Activated CD4-positive, alpha-beta T cell treated with anti-CD3 and anti-CD28 coated beads for 36 hours (primary cell): ENCODE measurements at places on chromosomes 4 and X.

GRCh38 chr4:90544532-90545045, 417.4 kb downstream of the CCSER1 start:
- no peak for DNase-seq

DNA sequence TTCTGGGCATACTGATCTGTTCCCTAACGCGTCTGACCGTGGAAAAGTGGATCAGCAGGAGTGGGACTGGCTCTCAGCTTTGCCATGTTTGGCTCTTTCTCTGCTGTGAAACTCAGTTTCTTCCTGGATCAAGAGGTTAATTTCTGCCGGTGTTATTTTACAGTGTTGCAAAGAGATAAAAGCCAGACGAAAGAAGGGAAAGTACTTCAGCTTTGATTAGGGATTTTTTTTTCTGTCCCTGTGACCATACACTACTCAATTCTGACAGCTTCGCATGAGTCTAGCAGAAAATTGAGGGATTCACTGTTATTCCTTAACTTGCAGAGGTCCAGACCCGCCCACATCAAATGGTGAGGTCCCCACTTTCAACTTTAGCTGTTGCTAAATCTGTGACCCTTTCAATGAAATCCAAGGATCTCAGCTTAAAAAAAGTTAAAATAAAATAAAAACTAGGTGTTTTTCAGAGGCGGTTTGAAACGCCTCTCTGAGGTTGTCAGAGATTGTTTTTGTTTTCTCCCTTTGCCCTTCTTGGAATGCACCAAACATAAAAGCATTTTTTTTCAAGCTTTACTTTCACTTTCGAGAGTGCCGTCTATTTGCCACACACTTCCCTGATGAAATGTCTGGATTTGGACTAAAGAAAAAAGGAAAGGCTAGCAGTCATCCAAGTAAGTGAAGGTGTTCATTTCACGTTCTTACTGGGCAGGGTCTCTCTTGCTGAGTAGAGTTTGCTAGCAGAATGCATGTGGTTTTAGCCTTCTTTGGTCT, at the start of gene TLR3:
TLR3 (plus strand) TSS at position 576 of the 768 bp plus-strand sequence. CDS start 7,464 bp downstream, outside the sequence.
- DNase-seq = no peak

DNA sequence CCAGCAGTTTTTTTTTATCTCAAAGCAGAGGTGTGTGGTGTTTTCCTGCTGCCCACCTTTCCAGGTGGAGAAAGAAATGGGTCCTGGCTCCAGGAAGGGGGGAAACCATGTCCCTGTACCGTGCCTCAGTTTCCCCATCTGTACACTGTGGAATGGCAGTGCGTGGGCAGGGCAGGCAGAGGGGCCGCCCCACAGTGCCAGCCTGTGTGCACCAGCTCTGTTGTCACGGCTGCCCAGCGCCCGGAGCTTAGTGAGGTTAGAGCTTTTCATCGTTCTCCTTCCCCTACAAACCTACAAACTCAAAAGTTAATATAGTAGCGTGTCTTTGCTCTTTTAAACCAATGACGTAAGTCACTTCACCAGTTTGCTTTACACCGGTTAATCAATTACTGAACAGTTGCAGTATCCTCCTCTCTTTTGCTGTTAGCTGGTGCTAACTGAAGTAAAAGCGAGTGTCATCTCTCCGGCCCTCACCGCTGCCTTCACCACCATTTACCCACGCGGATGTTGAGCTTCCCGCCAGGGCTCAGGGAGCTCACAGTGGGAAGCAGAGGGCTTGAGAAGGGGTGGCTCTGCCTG, 114.8 kb upstream of the ADRA2C start:
- no peak for DNase-seq

- DNase-seq = no peak
These were observed 5.6 kb downstream of the NYX start for GRCh38 chrX:41452565-41453356.

DNA sequence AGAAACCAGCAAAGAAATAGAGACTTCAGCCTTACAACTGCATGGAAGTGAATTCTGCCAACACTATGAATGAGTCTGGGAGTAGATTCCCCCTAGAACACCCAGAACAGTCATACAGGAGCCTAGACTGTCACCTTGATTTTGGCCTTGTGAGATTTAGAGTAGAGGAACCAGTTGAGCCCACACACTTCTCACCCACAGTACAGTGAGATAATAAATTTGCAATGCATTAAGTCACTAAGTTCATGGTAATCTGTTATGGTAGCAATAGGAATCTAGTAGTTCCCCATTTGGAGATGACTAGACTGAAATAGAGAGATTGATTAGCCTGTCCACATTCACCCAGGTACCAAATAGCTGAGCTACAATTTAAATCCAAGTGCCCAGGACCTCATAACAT, 59.0 kb downstream of the FAM13A start:
- no peak for DNase-seq

DNA sequence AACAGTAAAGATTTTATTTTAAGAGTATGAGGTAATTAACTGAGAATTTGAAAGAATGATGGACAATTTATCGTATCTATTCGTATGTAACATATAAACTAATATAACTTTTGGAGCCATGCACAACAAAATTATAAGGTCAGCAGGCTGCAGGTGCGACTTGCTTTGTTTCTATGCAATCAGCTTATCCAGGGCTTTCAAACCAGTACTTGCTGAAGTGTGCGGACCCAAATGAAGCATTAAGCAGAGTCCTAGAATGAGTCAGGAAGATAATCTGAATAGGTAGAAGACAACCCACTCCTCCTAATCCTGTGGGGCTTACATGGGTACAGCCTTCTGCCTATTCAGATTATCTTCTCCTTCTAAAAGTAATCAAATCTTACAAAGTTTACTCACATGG, 2.1 kb downstream of the NSD2 start:
- no peak for DNase-seq

GRCh38 chr4:102642631-102643298, 118.0 kb downstream of the MANBA start:
- DNase-seq = no peak

DNA sequence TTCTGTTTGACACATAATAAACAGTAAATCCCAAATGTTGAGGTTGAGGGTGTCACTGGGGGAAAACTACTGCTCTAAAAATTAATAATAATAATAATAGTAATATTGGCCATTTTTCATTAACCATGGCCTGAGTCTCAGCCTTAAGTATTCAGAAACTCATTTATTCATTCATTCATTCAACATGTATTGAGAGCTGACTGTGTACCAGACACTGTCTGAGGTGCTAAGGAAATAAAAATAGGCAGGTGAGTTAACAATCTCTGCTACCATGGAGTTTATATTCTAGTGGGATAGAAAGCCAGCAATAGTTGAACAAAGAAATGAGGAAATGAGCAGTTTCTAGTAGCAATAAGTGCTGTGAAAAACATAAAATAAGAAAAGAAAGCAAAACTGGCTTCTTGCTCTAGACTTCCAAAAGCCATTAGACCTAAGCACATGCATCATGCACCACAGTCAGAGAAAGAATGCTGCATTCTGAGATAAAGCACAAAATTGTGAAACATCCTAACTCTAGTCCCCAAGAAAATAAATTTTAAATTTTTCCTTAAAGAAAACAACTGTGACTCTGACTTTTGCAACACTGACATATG, 278.7 kb downstream of the RCHY1 start:
- no peak for DNase-seq

DNA sequence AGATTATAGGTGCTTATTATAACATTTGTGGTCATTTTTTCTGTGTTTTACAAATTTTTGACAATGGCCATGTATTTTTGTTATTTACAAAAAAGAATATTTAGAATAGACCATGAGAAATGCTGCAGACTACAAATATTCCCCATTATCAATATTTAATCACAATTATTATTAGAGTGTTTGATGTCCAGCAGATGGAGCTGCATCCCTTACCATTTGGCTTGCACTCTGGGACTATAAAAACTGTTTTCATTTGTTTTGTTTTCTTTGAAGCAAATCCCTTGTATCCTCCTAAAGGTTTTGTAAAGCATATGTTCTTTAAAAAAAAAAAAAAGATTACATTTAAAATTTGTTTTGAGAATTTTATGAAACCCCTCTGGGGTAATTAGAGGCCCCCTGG, 85.6 kb upstream of the CXorf66 start:
- DNase-seq = no peak

GRCh38 chrX:19720236-19720635, 167.2 kb downstream of the SH3KBP1 start:
- no peak for DNase-seq

GRCh38 chr4:141410839-141411238, 190.1 kb downstream of the ZNF330 start:
- DNase-seq = no peak

DNA sequence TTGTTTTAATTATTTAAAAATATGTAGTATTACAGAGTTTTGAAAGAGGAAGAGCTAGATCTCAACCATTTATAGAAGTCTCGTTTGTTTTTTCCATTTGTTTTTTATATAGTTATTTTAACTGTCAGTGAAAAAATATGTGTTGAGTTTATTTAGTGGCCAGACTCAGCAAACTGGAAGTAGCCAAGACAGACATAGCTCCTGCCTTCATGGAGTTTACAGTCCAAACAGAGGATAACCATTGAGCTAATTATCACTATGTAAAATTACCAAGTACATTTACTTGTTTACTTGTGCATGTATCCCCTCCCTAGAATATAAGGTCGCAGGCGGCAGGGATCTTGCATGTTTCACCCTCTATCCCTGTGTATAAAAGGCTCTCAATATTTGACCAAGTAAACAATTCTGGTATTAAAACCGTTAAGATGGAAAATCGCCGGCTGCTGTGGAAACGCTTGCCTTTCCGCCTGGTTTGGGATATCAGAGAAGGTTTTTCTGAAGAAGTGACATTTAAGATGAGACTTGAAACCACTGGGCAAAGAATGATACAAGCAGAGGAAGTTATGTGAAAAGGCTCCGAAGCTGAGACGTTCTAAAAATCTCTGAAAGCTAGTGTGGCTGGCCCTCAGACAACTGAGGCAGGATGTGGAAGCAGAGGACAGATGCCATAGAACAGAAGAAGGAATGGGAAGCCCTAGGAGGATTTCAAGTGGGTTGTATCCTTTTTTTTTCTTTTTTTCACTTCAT, 1.3 kb upstream of the CCNI start:
- DNase-seq = peak; percentile 20

GRCh38 chr4:91826186-91826585, 477.6 kb upstream of the GRID2 start:
- no peak for DNase-seq

DNA sequence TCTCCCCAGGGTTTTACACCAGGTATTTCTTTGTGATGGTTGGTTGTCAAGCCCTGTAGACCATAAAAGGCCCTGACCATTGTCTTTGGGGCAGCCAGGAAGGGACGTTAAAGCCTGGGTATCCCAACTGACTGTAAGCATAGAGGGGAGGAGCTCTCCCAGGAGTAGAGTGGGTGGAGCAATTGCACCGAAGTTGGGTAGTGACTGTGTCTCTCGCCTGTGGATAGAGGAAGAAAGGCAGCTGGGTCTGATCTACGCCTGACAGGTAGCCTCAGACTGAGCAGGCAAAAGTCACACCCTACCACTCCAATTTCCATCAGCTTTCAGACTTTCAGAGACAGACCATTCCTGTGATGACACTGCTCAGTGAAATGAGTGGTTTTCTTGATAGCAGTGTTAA, 123.3 kb downstream of the KLHL8 start:
- DNase-seq = peak; percentile 25

DNA sequence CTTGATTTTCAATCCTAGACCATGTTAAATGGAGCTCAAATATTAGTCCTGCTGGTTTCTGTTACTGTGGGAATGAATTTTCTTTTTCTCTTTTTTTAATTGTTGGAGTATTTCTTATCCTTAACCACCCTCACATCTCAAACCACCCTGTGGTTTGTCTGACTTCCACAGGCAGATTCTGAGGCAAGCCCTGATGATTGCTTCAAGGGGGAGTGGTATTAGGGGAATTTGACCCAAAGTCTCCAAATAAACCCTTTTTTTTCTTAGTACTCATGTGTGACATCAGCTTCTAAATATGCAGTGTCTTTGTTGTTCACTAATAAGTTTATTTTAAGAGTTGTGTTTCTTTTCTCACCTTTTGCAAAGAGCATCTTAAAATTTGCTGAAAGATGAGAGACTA, 810.3 kb downstream of the IL1RAPL1 start:
- DNase-seq = no peak

GRCh38 chr4:110489901-110490508, 14.1 kb downstream of the ENPEP start:
- DNase-seq = no peak
